Muscle of arm (tissue), 14 donors: ENCODE measurements at places on chromosomes 5 and 9.

DNA sequence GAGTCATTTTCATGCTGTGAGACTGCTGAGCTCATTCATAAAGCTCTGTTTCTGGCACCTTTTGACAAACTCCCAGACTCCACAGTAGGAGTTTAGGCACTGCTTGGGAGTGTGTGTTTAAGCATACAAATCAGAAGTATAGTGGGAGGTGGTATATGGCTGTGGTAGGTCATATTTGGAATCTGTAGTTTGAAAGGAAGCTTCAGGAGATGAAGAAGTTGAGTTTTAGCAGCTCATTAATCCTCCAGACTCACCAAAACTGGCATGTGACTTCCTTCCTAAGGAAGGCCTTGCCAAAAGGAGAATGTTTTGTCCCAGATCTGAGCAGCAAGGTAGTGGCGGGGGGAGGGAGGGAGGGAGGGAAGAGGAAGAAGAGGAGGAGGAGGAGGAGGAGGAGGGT is 52.8 kb downstream of the SAXO1 start:
- no peak for DNase-seq

DNA sequence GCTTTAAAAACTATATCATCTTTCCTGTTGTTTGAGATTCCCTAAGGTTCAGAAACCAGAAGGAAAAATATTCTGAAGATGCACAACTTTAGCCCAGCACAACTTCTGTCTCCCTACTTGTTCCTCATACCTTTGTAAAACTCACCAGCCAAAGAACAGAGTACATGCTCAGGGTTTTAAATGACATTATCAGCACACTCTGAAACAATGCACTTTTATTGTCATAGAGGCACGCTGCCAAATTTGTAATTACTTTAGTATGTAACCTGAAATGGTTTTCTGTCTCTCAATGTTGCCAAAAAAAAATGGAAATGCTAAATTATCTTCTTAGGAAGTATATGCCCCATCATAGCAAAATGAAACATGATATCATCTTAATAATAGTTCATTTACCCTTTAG is 383.6 kb upstream of the CDH6 start:
- no peak for DNase-seq

DNA sequence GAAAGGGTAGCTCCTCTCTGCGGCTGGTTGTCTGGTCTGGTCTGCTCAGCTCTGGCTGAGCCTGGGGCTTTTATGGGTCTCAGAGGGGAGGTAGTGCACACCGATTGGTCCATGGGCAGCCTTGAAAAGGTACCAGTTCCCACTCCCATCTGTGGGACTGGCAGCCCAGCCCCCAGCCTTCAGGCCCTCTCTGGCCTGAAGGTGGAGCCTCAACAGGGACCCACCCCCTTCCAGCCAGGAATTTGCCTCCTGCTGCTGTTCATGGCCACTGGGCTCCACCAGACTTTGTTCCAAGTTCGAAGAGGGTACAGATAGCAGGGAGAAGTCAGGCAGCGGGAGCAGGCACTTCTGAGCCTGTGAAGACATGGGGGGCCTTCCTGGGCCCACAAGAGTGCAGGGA is 165.3 kb upstream of the SLC27A6 start:
- DNase-seq: no peak

DNA sequence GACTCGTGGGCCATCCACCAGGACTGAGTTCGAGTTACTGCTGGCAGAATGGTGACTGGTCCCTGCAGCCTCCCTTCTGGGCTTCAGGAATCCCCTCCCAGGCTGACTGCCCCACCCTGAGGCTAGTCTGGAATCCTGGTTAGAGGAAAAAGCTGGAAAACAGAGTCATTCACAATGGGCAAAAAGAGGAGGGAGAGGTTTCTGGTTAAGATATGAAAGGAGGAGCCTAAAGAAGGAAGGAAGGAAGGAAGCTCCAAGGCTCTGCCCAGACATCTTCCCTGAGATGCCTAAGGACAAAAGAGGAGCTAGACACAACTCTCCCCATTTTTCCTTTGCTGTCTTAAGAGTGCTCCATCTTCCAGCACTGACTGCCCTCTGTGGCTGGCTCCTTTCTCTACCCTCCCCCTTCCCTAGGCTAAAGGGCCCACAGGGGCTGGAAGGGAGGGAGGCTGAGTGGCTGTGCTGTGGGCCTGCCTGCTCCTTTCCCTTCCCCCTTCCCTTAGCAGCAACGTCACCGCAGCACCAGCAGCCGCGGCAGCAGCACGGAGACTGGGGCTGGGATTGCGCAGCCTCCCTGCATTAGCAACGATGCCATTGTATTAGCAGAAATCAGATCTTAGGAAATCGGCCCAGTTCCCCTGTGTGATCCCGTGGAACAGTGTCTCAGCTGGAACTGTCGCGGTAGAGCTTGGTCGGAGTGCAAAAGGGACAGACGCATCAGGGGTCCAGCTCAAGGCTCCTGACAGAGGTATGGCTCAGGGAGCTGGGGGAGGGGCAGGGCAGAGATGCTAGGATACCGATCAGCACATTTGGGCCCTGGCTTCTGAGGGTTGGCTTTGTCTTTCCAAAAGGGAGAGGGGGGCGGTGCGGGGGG is 48.7 kb downstream of the RUSC2 start:
- DNase-seq: peak; percentile 84

- no peak for DNase-seq
Observed at GRCh38 chr9:130023144-130023787, 19.7 kb downstream of the FNBP1 start.

- no peak for DNase-seq
Observed at GRCh38 chr5:43309637-43310036, 3.6 kb downstream of the HMGCS1 start.

- no peak for DNase-seq
Observed at GRCh38 chr5:36135988-36136387, 15.7 kb downstream of the LMBRD2 start.

DNA sequence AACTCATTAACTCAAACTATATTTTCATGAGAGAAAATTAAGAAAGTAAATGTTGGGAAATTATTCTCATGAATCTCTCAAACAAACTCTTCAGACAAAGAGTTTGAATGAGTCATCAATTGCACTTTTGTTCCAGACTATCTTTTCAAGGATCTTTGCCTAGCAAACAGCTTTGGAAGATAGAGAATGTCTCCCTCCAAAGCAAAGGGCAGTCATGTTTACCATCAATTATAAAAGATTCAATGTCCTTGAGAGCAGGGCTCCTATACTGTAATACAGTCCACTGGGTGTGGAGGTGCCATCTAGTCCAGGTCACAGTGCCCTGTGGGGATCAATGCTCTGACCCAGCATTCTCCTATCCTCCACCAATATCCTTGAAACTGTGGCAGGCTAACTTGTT is 1429.3 kb downstream of the EFNA5 start:
- no peak for DNase-seq

GRCh38 chr5:56986626-56986947 is 34.7 kb upstream of the MIER3 start:
- DNase-seq: no peak

DNA sequence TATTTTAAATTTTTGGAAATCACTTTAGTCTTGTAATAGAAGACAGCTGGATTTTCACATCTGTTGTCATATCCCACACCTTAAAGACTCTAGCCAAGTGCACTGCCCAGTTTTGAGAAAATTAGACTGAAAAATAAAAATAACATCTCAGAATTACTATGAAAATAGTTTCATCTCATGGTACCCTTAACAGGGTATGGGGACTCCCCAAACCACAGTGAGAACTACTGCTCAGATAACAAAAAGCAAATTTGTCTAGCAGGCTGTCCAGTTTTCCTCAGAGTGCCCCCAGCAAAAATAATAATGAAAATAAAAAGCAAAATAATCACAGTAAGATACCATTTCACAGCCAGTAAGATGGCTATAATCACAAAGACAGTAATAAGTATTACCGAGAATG is 6.5 kb downstream of the UBQLN1 start:
- no peak for DNase-seq
